Stimulated activated CD4-positive, alpha-beta T cell treated with anti-CD3 and anti-CD28 coated beads, Interleukin-1b, Interleukin-23, amount 100 ng/mL, for 1 hour (primary cell): ENCODE measurements at places on chromosomes 3 and 15.

- DNase-seq: no peak
Measured at GRCh38 chr3:49359623-49360022, 1.5 kb upstream of the GPX1 start.

GRCh38 chr3:195064300-195064931 is 206.5 kb downstream of the XXYLT1 start:
- DNase-seq: no peak

DNA sequence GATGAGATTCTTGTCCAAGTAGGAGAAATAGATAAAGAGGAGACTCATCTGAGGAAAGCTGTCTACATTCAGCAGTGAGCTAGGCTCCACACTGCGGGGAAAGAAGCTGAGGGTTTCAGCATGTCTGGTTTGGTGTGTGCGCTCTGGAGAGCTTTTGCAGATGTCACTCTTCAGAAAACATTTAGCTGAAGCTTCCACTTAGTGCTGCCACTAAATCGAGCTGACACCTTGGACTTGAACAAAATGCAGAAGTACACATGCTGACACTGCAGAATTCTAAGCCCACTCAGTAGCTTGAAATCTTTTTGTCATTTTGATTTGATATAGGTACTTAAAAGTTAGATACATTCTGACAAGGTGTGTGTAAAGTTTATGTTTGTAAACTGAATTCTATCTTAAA is 32.3 kb upstream of the CRTC3 start:
- no peak for DNase-seq

DNA sequence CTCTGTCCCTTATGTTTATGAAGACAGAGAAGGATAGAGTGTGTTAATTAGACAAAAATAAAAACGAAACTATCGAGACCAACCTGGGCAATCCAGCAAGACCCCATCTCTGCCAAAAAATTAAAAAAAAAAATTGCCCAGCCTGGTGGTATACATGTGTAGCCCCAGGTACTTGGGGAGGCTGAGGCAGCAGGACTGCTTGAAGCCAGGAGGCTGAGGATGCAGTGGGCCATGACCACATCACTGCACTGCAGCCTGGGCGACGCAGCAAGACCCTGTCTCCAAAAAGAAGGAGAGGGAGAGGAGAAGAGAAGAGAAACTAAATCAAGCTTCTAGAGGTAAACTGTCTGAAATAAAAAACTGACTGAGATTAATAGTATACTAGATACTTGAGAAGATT is 32.1 kb downstream of the DLG1 start:
- no peak for DNase-seq

GRCh38 chr15:82979726-82980125 is 6.3 kb upstream of the RAMAC start:
- no peak for DNase-seq

- no peak for DNase-seq
Measured at GRCh38 chr3:94401466-94401865, 338.6 kb downstream of the NSUN3 start.
